Astrocyte of the hippocampus (primary cell): ENCODE measurements at places on chromosomes 2 and 18.
A peak's percentile ranks its signal among the peaks of the same experiment; 100 is the strongest.

GRCh38 chr2:99200076-99200800 is 19.3 kb downstream of the MRPL30 start:
- no peak for DNase-seq

- no peak for DNase-seq
Measured at GRCh38 chr2:76314271-76315020, 603.7 kb upstream of the GCFC2 start.

- DNase-seq: no peak
Measured at GRCh38 chr2:191358325-191359025, 113.3 kb downstream of the MYO1B start.

- no peak for DNase-seq
Measured at GRCh38 chr2:98460573-98461497, 16.2 kb downstream of the INPP4A start.

DNA sequence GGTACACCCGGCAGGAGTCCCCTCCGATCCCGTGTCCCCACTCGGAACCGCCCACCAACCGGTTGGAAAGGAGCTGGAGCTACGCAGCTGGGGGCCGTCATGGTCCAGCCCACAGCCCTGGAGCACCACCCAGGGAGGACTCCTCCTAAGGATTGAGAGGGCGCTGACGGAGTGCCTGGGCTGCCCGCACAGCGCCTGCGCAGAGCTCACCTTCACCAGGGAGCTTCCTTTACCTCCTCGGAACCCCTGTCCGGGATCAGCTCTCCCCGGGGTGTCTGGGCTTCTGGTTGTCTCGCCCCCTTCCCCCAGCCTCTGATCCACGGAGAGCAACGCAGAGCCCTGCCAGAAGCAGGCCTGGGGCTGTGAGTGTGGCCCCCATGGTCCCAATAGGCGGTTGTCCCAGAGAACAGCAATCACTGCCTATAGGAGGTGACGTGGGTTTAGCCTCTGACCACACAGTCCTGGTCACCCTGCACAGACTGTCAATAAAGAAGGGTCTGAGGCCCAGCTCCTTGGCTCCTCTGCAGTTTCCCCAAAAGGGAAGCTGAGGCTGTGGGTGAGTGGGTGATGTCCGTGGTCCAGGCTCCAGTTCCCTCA is 14.6 kb downstream of the ALPG start:
- DNase-seq: peak; percentile 16
